ENCODE measurements at places on chromosomes 12 and 14.

DNA sequence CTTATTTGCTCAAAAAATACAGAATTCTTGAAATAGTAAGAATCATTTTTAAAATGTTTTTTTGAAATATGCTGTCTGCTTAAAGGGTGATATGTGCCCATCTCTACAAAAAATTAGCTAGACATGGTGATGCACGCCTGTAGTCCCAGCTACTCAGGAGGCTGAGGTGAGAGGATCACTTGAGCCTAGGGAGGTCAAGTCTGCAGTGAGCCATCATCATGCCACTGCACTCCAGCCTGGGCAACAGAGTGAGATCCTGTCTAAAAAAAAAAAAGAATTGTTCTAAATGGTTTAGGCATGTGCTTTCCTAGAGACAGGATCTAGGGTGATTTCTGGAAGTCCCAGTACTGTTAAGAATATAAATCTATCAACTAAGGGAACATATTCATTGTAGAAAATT is 75.6 kb upstream of the HECTD1 start:
- no peak for DNase-seq

DNA sequence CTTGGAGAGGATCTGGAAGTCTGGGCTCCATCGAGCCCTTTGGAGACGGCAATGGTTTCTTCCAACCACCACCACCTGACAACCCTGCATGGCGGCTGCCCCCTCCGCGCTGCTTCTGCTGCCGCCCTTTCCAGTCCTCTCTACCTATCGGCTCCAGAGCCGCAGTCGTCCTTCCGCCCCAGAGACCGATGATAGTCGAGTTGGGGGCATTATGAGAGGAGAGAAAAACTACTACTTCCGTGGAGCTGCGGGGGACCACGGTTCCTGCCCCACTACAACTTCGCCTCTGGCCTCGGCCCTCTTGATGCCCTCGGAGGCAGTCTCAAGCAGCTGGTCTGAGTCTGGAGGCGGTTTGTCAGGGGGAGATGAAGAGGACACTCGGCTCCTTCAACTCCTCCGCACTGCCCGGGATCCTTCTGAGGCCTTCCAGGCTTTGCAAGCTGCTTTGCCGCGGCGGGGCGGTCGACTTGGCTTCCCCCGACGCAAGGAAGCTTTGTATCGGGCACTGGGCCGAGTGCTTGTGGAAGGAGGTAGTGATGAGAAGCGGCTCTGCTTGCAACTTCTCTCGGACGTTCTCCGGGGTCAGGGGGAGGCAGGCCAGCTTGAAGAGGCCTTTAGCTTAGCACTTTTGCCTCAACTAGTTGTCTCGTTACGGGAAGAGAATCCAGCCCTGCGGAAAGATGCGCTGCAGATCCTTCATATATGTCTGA is 499 bp downstream of the TOGARAM1 start:
- DNase-seq = no peak

- no peak for DNase-seq
Observed at GRCh38 chr12:52010152-52010622, 3.4 kb downstream of the TAMALIN start.

DNA sequence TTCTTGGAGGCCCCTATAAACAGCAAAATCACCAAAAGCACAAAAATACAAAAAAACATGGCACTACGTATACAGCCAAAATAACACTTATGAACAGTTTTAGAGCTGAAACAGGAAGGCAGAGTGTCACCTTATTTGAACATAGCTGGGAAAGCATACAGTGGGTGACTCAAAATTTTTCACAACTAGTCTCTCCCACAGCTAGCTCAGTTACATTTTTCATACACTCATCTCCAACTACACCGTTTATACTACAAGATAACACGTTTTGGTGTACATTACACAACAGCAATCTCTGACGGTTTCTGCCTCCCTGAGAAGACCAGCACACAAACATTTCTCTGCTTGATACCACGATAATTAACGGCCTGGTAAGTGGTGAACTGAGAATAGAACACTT is 2.9 kb downstream of the RAD52 start:
- DNase-seq = no peak

DNA sequence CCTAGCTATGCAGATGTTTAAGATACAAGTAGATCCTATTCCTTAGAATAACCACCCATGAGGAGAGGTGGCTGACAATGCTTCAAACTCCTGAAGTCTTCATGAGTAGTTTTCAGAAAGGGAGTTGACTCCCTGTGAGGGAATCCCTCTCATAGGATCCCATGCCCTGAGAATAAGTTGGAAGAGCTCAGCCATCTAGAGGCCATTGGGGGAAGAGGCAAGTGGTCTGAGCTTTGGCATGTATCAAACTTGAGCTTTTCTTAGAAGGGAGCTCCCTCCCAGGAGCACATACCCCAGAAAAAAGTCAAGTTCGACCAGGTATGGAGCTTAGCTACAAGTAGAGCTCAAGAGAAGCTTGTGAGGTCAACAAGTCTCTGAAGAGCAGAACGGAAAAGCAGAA is 165.7 kb upstream of the RBM19 start:
- DNase-seq = no peak

- DNase-seq = no peak
Observed at GRCh38 chr14:24978862-24979724, 70.9 kb downstream of the STXBP6 start.

GRCh38 chr12:111311011-111311410 is 57.9 kb downstream of the PHETA1 start:
- DNase-seq = no peak

DNA sequence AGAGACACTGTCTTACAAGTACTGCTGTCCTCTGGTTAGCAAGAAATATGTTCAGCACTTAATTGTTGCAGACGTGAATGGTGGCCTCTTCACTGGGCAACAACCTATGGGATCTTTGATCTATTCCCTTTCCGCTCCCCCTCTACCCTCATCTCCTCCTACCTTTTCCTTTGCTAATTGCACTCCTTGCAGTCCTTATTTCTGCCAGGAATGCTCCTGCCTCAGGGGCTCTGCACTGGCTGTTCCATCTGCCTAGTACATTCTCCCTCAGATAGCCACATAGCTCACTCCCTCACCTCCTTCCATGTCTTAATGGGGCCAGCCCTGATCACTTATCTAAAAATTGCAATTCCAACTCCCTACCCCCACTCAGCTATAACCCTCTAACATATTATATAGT is 4.5 kb upstream of the NFYB start:
- no peak for DNase-seq

DNA sequence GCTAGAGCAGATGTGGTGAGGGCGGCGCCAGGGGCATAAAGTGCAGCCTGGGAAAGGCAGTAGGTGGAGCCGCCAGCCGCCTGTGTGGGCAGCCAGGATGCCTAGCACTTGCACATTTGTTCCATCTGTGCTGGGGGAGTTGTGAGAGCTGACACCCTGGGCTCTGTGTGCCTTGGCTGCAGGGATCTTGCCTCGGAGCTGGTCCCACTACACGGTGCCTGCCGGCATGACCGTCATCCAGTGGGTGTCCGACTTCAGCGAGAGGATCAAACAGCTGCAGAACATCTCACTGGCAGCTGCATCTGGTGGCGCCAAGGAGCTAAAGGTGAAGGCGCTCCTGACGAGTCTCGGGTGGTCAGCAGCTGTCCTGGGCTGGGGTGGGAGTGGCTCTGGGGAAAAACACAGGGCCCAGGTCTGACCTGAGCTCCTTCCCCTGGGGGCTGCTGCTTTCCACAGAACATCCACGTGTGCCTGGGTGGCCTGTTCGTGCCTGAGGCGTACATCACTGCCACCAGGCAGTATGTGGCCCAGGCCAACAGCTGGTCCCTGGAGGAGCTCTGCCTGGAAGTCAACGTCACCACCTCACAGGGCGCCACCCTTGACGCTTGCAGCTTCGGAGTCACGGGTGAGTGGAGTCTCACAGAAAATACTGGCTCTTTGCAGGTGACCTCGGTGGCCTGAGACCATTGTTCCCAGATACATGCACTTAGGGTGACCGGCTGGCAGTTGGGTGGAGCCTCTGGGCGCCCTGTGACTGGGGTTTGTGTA is 37.4 kb downstream of the HSP90AA1 start:
- DNase-seq = no peak

All from central memory CD4-positive, alpha-beta T cell (primary cell).